NCI-H1092 (cell line): ENCODE measurements at places on chromosomes 2 and 18.

DNA sequence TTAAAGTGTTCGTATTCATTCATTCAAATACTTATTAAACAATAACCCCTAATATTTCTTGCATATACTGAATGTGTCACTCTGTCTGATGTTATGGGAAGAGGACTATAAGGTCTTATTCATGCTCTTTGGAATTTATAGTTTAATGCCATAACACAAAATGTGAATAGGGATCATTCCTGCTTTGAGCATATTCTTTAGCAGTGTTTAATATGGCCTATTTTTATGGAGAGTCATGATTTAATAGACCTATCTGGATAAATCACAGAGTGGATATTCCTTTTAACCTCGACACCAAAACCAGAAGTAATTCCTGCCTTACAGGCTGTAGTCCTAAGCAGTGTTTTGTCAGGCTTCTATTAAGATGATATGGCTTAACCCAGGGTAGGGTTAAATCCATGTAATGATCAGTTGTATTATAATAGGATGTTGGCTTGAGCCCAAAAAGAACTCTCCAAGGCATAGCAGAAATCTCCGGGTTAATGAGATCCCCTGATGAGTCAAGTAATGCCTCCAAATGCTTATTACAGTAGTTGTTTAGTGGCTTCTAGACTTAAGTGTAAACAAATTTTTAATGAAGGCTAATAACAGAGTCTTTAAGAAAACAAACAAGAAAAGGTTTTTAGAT is 54.3 kb downstream of the GULP1 start:
- DNase-seq, result no peak

GRCh38 chr2:118363604-118364003 is 275.3 kb downstream of the INSIG2 start:
- DNase-seq, result no peak

DNA sequence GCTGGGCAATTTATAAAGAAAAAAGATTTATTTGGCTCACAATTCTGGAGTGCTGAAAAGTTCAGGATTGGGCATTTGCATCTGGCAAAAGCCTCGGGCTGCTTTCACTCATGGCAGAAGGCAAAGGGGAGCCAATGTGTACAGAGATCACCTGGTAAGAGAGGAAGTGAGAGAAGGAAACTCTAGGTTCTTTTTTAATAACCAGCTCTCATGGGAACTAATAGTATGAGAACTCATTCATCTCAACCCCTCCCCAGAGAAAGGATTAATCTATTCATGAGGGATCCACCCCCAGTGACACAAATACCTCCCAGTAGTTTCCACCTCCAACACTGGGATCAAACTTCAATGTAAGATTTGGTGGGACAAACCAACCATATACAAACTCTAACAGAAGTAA is 129.0 kb downstream of the EVA1A start:
- DNase-seq, result no peak

GRCh38 chr2:37102588-37102987 is 18.3 kb downstream of the GPATCH11 start:
- DNase-seq, result no peak

- DNase-seq, result no peak
Measured at GRCh38 chr2:29016504-29016903, 35.4 kb downstream of the TOGARAM2 start.

GRCh38 chr2:241762933-241763369 is 13.7 kb upstream of the GAL3ST2 start:
- DNase-seq, result no peak

DNA sequence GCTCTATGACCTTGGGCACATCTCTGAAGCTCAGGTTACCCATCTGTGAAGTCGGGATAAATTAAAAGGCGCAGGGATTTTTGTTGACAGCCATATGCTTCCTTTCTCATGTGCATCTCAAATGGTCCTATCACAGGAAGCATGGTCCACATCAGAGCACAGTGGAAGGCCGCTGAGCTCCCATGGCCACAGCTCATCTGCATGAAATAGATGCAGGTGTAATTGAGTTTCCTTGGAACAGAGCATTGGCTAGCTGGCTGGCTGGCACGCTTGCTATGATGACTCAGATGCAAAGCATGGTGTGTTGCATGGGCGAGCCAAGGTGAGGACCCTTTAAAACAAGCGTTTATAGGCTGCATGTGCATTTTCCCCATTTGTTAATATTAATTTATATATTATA is 79.3 kb downstream of the TXNL1 start:
- no peak for DNase-seq

DNA sequence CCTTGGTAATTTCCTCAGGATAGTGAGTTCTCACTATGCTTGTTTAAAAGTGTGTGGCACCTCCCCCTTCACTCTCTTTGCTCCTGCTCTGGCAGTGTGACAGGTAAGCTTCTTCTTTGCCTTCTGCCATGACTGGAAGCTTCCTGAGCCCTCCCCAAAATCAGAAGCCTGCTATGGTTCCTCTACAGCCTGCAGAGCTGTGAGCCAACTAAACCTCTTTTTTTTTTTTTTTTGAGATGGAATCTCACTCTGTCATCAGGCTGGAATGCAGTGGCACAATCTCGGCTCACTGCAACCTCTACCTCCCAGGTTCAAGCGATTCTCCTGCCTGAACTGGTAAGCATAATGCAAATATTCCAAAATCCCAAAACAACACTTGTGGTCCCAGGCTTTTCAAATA is 80.0 kb downstream of the SOWAHC start:
- DNase-seq, result no peak

- DNase-seq, result no peak
Measured at GRCh38 chr18:47932190-47932589, 1.7 kb upstream of the SMAD2 start.

DNA sequence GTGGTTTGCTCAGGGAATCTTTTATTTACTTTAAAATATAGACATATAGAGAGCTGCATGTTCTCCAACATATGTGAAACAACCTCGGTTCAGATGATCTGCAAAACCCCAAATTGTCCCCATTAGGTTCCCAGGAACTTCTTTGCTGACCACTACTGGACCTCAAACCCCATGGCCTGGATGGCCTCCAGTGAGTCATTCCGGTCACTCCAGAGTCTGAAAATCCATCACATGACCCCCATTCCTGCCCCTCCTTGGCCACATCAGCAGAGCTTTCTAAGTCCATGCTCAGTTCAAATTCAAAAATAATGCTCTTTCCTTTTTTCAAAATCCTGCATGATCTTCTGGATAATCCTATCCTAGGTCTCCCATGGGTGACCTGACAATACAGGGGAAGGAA is 271.0 kb downstream of the TNS1 start:
- no peak for DNase-seq

GRCh38 chr2:105099153-105099552 is 61.3 kb downstream of the MRPS9 start:
- DNase-seq, result no peak
